ENCODE measurements at places on chromosomes 13 and 19.

- DNase-seq: no peak
Measured at GRCh38 chr13:112803422-112803821, 113.6 kb downstream of the ATP11A start.

- no peak for DNase-seq
Measured at GRCh38 chr19:32427536-32427935, 22.0 kb downstream of the DPY19L3 start.

DNA sequence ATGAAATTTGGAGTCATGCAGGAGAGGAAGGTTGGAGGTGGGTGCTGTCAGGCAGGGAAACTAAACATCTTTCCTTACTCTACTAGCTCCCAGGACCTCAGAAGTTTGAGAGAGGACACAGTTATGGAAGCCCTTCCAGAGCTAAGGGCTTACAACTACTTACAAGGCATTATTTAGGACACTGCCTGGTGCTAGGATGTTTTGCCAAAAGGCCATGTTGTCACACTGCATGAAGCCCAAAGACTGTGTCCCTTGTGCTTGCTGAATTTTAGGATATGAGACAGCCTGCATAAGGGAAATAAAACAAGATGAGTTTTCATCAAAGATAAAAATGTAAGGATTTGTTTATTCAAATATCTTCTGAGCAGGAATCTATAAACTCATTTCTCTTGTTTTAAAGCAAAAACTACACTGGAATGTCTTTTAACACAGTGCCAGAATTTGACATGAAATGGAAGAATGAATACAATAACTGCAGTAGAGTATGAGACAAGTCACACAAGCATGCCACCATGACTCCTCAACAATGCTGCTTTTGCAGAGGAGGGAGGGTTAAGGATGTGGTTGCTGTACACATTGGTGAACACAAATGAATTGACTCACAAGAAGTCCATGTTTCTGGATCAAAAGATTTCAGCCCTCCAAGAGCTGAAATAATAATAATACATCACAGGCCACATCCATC lies 258.4 kb downstream of the SPRY2 start:
- DNase-seq: no peak

- no peak for DNase-seq
Measured at GRCh38 chr19:1566392-1567115, 1.6 kb downstream of the MEX3D start.

DNA sequence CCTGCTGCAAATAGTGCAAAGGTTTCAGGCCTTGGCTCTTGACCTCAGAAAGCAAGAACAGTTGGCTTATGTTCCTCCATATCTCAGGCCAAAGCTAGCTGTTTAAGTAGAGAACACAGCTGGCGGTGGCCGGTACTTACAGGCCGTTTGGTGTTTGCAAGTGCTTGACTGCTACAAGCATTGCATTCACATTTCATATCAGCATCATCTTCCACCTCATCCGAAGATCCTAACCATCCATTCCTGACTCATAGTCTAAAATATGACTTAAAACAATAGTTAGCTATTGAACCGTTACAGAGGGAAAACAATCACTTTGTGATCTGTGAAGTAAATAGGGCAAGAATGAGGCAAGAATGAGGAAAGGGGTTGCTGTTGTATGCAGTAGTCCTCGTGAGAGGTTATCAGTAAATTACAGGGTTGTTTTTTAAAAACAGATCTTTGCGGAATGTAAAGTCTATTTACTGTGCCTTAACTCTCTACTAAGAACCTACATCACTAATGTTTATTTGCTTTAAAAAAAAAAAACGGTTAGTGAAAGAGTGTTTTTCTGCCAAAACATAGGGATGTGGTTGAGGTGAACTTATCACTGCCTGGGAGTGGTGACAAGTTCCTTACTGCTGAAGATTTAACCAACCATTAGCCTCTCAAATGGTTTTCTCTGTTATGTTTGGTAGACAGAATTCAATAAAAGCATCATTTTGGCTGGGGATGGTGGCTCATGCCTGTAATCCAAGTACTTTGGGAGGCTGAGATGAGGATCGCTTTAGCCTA lies 21.6 kb upstream of the WDR88 start:
- DNase-seq: no peak

DNA sequence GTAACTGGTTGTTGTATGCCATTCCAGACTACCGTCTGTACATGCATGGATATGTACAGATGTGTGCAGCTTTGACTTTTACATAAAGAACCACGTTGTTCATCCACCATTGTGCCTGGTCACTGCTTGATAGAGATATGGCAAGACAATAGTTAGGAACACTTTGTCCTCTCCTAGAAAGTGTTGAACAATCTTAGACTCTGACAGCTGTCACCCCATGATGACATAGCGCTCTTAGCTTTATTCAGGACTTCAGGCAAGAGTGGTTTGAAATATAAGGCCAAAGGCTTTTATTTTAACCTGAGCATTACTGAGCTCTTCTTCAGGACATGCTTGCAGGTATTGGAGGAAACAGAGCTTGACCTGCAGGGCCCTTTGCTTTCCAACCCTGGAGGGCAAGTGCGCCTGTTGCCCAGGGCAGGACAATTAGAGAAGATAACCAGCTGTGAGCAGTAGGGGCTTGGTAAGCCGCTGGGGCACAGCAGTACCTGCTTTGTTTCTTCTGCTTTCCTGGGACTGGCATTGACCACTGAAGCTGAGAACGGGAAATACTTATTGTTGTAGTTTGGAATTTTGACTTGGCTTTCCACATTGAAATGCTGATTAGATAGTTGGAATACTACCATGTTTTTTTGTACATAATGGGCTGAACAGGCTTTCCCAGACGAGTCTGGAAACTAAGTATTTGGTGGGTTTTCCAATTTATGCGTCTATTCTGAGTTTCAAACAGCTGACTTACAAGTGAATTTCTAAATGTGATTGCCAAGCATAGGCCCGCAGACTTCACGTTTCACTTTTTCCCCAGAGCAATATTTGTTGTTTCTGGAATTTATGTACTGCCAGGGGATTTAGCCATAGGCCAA lies 51.1 kb downstream of the GARRE1 start:
- no peak for DNase-seq
